Hypothalamus (tissue), 51 donors: ENCODE measurements at places on chromosomes 5 and 9.

DNA sequence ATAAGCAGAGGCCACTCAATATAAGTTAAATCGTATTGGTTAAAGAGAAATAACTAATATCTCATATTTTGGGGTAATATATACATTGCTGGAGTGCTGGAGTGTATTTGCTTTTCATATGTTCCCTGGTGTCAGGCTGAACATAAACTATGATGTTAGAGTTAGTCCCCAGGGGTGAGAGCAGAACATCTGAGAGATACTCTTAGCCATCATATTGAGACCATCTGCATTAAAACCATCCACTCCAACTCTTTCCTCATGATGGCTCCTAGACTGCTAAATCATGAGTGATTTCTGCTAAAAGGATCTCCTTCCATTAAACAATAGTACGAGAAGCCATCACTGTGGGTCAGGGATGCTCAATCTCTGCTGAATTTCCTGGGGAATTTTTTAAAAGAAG, 436.2 kb downstream of the DTWD2 start:
- DNase-seq, result no peak

DNA sequence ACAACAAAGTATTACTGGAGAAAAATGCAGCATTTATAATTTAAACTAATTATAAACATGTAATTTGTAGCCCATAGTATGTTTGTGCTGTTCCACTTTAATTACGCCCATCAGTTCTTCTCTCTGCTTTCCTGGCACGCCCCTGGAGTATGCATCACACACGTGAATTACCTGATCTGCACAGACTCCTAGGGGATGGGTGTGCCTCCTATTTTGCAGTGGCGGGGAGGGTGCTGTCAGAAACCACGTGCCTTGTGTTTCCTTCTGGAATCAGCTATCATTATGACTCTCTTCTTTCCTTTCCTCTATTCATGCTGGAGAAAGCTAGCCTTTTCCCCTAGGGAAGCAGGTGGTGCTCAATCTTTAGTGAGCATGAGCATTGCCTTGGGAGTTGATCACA, 43.3 kb downstream of the RPS23 start:
- DNase-seq, result no peak

DNA sequence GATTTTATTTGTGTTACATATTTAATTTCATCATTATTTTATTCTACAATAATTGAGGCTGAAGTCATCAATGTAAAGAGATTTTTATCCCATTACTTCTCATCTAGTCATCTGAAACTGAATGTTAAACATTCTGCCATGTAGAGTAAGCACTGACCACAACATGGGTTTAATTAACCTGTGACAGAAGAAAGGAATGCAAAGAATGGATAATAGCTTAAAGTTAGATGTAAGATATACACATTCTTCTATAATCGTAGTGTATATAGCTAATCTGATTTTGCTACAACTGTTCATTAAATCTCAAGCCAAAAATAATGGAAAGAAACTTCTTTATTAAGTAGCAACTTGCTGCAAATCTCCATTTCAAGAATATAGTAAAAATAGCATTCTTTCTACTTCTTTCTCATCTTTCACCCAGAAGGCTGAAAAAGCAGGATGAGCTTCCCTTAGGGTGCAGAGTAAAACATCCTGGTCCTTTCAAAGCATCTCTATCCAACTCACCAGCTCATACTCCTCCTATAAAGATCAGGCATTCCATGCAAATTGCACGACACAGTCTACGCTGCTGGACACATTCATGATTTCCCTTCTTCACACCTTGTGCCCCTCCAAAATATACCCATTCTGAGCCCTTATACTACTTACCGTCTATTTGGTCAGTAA, 115.2 kb downstream of the EFNA5 start:
- DNase-seq, result no peak

- DNase-seq, result no peak
Observed at GRCh38 chr5:20224046-20224445, 236.0 kb upstream of the CDH18 start.

DNA sequence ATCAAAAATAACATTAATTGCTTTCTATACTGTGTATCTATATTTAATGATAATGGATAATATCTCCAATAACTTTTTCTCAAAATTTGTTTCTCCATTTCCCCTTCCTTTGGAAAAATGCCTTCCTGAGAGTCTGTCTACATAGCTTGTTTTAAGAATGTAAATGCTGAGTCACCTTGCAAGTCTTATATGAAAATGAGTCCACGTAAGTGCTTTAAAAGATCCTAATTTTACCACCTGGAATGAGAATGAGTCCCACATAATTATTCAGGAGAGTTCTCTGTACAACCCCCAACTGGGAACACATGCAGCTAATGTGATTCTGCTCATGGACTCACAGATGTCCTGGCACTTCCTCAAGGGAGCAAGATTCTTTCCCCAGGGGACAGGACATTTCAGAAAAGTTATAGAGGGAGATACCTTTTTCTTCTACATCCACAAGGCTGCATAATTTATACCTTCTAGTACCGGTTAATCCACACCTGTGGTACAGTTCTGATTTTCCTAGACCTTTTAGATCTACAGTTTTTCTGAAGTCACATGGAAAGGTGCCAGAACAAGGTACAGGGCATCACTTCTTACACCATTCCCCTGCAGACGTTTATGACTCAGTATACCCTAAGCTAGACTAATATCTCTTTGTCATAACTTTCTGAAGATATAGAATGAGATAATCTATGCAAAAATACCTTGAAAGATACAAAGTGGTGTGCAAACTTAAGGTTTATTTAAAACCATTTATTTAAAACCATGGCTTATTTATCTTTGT, 314.1 kb downstream of the CETN3 start:
- no peak for DNase-seq
